Tibial nerve (tissue), 4 donors: ENCODE measurements at places on chromosomes 3 and 15.

DNA sequence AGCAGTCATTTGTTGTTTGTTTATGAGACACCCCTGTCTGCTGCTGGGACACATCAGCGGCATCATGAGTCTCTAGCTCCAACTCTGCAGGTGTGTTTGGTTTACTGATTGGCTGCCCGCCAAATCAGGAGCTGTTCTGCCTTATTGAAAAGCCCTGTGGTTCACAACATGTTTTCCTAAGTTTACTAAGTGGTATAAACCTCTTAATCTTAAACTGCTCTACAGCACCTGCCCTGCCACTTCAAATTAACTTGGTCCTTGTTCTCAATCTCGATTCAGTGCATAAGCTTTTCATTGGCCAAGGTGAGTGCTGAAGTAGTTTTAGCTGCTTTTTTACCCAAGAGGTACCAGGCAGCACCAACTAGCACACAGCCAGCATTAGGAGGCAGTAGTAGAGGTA is 77.8 kb upstream of the WDR72 start:
- no peaks in the 10 kb centered on the region for H3K36me3 ChIP-seq
- no peaks in the 10 kb centered on the region for H3K4me1 ChIP-seq
- H3K27ac ChIP-seq, result no peak overlapping the region
- H3K4me3 ChIP-seq, result no peak overlapping the region
- no peak for DNase-seq

GRCh38 chr3:44198284-44199269 is 43.1 kb upstream of the TOPAZ1 start:
- no peaks in the 10 kb centered on the region for H3K36me3 ChIP-seq
- no peaks in the 10 kb centered on the region for H3K4me1 ChIP-seq
- DNase-seq, result peak; percentile 75
- H3K27me3 ChIP-seq, result no peaks in the 10 kb centered on the region
- H3K27ac ChIP-seq, result no peak overlapping the region
- no peak overlapping the region for H3K4me3 ChIP-seq

DNA sequence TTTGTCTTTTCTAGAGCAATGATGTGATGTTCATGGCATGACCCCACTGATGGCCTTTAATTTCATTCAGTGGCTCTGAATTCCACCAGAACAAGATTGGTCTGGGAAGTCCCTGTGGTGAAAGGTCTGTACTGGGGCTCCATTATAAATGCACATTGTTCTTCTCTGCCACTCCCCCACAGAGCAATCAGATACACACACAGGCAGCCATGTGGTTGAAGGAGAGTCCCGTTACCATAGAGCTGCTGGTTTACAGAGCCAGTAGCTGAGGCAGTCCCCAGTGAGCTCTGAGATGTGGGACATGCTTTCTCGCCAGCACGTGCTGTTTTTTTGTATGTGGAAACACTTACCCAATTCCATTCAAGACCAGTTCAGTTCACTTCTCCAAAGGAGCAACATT is 172.7 kb upstream of the TRIM42 start:
- no peak overlapping the region for H3K4me3 ChIP-seq
- H3K36me3 ChIP-seq, result no peaks in the 10 kb centered on the region
- no peaks in the 10 kb centered on the region for H3K27me3 ChIP-seq
- H3K27ac ChIP-seq, result no peak overlapping the region
- no peaks in the 10 kb centered on the region for H3K4me1 ChIP-seq

GRCh38 chr3:53416530-53416929 is 69.2 kb upstream of the DCP1A start:
- H3K4me3 ChIP-seq, result no peak overlapping the region
- H3K36me3 ChIP-seq, result no peaks in the 10 kb centered on the region
- H3K27ac ChIP-seq, result no peak overlapping the region
- H3K4me1 ChIP-seq, result no peaks in the 10 kb centered on the region
- DNase-seq, result no peak

GRCh38 chr15:52069559-52069958 is 43.0 kb downstream of the BCL2L10 start:
- H3K27ac ChIP-seq, result no peak overlapping the region
- H3K27me3 ChIP-seq, result no peaks in the 10 kb centered on the region
- no peak overlapping the region for H3K4me3 ChIP-seq
- peaks cover 8% of the 10 kb centered on the region for H3K36me3 ChIP-seq
- H3K4me1 ChIP-seq, result no peaks in the 10 kb centered on the region

DNA sequence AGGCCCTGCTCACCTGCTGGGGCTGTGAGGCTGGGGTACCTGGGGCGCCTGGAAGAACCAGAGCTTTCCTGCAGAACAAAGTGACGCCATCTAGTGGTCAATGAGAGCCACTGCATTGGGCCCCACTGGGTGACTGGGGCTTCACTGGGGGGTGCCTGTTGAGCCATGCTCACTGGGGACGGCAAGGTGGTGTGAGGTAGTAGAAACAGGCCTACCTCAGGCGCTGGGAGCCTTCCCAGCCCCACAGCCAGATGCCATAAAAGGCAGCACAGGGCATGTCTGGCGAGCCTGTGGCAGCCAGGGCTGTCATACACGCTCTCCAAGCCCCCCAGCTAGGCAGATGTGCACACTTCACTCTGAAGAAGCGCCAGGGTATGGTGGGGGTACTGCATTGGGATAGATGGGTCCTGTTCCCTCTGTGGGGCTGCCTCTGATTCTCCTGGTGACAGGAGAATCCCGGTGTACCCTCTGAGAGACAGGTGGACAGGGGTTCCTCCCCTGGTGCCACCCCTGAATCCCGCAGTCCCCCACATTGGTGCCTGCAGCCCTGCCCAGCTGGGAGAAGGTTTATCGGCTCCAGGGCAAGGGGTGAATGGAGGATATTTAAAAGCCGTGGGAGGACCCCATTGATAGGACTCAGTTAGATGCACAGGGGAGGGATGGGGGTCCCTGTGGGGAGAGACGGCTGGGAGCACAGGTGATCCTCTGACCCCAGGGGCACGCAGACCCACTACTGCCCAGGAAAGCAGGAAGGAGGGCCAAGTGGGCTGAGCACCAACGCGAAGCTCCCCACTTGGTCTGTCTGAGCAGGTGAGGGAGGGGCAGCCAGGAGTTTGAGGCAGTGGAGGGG is 178.8 kb downstream of the NSMCE3 start:
- H3K36me3 ChIP-seq, result no peaks in the 10 kb centered on the region
- no peaks in the 10 kb centered on the region for H3K4me1 ChIP-seq
- no peaks in the 10 kb centered on the region for H3K27me3 ChIP-seq
- no peak overlapping the region for H3K4me3 ChIP-seq
- no peak for DNase-seq
- no peak overlapping the region for H3K27ac ChIP-seq

DNA sequence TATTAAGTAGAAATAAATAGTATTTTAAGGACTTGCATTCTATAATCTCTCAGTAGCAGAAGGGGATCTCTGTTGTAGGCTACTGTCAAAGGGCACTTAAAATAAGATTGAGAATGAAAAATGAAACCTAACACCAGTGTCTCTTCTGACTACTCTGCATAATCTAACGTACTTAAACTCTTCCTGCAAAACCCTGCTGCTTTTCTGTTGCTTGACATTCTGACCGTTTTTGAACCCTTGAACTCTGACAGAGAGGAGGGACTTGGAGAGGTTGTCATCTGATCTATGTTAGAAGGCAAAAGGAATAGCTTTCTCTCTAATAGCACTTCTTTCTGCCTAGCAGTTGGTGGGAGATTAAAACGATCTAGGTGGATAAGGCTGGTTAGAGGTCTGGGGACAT is 204.6 kb downstream of the ZIC1 start:
- no peak overlapping the region for H3K4me3 ChIP-seq
- H3K4me1 ChIP-seq, result no peaks in the 10 kb centered on the region
- no peak overlapping the region for H3K27ac ChIP-seq
- no peaks in the 10 kb centered on the region for H3K27me3 ChIP-seq
- DNase-seq, result no peak
- no peaks in the 10 kb centered on the region for H3K36me3 ChIP-seq

DNA sequence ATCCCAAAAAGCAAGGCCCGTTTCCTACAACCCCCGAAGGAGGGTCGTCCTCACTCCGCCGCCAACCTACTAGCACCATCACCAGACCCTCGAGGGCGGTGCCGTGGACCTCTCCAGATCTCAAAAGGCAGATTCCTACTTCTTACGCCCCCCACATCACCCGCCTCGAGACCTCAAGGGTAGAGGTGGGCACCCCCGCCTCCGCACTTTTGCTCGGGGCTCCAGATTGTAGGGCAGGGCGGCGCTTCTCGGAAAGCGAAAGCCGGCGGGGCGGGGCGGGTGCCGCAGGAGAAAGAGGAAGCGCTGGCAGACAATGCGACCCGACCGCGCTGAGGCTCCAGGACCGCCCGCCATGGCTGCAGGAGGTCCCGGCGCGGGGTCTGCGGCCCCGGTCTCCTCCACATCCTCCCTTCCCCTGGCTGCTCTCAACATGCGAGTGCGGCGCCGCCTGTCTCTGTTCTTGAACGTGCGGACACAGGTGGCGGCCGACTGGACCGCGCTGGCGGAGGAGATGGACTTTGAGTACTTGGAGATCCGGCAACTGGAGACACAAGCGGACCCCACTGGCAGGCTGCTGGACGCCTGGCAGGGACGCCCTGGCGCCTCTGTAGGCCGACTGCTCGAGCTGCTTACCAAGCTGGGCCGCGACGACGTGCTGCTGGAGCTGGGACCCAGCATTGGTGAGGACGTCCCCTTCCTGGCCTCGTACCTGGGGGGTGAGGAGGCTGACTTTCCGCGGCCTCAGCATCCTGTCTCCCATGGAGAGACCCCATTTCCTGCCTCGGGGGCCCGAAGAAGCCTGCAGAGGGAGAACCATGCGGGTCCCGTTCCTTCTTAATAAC is at the start of gene MYD88:
TSS of gene MYD88 (plus strand) at position 313 of the 842 bp plus-strand sequence. CDS start at position 353, 40 bp downstream.
- H3K4me3 ChIP-seq, result peak within 1 kb of the TSS; percentile 92
- H3K4me1 ChIP-seq, result peaks cover 55% of the 10 kb centered on the region
- peak; percentile 74 for DNase-seq
- H3K27me3 ChIP-seq, result no peaks in the 10 kb centered on the region

- H3K4me1 ChIP-seq, result peaks cover 11% of the 10 kb centered on the region
- H3K36me3 ChIP-seq, result no peaks in the 10 kb centered on the region
- H3K27ac ChIP-seq, result no peak within 1 kb of the TSS
- H3K4me3 ChIP-seq, result peak within 1 kb of the TSS; percentile 21
Observed at GRCh38 chr3:49903451-49904424, at the start of gene MST1R. Gene MST1R (minus strand): TSS chr3:49903873. CDS start chr3:49903609, 264 bp downstream.

DNA sequence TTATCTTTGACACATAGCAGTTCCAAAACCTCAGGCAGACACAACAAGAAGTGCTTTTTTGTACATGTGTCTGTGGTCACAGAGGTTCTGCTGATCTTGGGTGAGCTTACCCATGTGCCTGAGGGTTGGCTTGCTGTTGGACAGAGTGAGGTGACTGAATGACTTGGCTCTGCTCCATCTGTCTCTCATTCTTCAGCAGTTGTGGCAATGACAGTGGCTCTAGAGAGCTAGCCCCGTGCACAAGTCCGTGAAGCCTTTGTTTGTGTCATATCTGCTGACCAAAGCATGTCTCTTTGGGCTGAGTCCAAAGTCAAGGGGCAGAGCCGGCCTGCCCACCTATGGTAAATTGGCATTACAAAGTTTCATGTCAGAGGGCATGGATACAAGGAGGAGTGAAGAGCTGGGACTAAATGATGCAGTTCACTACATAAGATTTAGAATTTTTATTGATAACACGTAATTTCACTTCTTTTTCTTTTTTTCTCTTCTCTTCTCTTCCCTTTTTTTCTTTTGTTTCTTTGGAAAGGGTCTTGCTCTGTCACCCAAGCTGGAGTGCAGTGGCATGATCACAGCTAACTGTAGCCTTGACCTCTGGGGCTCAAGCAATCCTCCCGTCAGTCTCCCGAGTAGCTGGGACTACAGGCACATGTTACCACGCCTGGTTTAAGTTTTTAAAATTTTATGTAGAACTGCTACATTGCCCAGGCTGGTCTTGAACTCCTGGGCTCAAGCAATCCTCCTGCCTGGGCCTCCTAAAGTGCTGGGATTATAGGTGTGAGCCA is 77.9 kb downstream of the ITPR1 start:
- no peaks in the 10 kb centered on the region for H3K4me1 ChIP-seq
- DNase-seq, result no peak
- H3K4me3 ChIP-seq, result no peak overlapping the region
- H3K36me3 ChIP-seq, result no peaks in the 10 kb centered on the region
- no peak overlapping the region for H3K27ac ChIP-seq

DNA sequence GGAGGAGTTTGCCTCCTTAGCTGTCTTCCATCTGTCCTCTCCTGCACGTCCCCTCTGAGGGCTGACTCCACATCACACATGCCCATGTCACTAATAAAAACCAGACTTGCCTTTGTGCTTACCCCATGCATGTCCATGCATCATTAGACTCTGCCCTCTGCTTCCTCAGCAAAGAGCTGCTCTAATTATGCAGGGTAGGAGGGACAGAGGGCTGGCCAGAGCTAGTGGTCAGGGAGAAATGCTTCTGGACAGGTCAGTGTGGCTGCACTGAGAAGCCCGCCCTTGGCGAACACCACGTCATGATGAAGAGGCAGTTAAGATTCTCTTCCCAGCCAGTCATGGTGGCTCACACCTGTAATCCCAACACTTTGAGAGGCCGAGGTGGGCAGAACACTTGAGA is 8.9 kb downstream of the CA12 start:
- H3K27ac ChIP-seq, result no peak overlapping the region
- no peaks in the 10 kb centered on the region for H3K36me3 ChIP-seq

DNA sequence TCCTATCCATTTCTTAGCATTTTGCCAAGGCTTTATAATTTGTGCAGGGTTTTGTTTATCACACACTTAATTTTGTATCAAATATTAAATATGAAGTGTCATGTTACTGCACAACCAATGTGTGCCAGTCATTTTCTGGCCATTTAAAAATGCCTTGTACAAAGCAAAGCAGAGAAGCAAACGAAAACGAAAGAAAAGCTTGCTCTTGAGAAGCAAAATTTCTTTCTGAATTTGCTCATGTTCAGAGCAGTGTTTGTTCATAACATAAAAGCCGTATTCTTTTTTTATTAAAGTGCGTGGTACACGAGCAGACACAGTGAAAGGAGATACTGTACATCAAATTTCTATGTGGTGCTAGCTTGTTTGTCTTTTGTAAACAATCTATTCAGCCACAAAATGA is 792.6 kb downstream of the NAALADL2 start:
- no peak for DNase-seq
- no peak overlapping the region for H3K4me3 ChIP-seq
- H3K36me3 ChIP-seq, result no peaks in the 10 kb centered on the region
- H3K27me3 ChIP-seq, result no peaks in the 10 kb centered on the region
